Calu3 (cell line): ENCODE measurements at places on chromosomes 6 and 20. TPM values are rescaled to one million over a fixed set of nuclear protein-coding genes. Genes with fewer than 3 reads are reported as not detected.

- no peak for DNase-seq
Measured at GRCh38 chr6:84093441-84094435, 60.2 kb downstream of the MRAP2 start.

DNA sequence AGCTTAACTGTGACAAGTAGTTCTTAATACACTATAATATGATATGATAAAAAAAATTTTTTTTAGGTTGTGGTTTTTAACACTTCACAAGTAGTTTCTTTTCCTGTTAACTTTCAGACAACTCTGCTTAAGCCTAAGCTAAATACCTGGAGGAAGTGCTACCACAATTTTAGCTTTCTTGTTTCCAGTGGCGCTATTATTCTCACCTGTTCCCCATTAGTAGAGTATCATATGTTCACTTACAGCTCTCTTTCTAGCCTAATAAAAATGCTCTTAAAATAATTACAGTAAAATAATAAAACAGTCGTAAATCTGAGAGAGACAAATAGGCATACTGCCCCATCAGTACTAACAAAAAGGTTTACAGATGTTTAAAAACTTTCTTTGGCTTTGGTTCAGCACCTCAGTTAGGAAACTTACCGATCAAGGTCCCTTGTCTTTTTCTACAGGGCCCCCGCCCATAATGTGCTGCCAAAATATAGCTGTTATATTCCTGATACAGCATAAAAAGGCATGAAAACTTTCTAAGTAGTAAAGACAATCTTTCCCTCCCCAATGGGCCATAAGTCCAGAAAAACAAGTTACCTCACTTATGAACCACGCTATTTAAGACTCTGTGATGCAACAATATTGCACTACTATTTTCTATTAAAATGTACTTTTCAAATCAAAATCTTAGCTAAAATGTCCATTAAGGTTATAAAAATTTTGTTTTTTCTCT lies 57.9 kb downstream of the SESN1 start:
- no peak for DNase-seq

The PRR18 gene
- 0.19 TPM in 1 of 2 replicates, not detected in the other for total RNA-seq

DNA sequence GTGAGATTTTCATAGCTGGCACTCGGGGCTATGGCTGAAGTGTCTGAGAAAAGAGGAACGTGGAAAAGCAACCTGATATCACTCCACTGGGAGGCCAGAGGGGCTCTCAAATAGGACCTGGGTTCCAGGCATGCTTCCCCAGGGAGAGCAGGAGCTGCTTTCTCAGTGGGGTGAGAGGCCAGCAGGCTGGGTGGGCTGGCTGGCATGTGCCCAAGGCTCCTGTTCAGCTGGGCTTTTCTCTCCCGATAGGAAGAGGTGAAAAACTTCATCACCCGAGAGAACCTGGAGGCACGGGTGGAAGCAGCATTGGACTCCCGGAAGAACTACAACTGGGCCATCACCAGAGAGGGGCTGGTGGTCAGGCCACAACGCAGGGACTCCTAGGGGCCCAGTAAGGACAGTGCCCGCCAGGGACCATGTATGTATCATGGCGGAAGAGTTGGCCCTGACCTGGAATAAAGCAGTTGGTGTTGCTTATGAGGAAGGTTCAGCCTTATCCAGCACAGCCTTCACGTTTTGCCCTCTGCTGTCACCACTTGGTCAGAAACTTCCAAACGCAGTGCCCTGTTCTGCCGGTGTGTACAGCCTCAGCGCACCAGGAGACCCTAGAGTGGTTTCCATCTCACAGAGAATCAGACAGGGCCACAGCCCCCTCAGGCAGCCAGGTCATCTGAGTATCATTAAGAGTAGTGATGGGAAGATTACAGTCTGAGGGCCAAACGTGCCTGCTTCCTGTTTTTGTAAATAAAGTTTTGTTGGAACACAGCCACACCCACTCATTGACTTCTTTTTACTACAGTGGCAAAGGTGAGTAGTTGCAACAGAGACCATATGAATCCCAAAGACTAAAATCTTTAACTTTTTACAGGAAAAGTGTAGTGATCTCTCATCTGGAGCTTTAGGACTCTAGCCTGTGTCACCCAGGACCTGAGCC lies 1.9 kb downstream of the MRPS26 start:
- DNase-seq, result no peak

The LY86 gene
- total RNA-seq, result not detected in 2 replicates

DNA sequence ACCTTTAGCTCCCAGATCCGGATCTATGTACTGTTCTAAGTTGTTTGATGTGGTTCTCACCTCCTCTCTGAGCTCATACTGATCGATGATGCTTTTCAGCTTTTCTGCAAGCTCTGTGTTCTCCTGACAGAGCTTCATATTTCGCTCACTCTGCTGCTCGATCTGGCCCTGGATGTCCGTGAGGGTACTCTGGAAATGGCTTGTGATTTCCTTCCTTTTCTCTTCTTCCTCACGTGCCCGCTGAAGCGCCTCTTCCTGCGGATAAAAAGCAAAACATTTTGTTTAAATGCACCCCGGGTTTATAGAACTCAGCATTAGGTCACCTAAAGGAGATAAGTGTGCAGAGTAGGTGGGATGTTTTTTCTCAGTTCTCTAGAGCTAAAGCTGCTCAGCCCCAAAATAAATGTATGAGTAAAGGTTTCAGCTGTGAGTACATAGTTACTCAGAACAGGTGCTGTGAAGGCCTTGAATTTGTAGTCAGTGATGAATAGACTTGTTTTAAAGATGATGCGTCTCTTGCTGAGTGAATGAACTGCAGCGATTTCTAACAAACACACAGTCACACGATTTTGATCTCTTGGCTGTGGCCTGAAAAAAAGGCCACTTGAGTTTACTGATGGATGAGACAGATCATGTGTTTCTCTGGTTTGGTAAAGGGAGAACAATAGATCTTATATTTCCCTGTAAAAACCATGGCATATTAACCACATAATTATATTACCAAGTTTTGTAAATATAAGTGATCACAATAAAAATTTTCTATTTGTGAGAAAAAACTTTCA lies 29.1 kb downstream of the TXLNB start:
- DNase-seq, result no peak

DNA sequence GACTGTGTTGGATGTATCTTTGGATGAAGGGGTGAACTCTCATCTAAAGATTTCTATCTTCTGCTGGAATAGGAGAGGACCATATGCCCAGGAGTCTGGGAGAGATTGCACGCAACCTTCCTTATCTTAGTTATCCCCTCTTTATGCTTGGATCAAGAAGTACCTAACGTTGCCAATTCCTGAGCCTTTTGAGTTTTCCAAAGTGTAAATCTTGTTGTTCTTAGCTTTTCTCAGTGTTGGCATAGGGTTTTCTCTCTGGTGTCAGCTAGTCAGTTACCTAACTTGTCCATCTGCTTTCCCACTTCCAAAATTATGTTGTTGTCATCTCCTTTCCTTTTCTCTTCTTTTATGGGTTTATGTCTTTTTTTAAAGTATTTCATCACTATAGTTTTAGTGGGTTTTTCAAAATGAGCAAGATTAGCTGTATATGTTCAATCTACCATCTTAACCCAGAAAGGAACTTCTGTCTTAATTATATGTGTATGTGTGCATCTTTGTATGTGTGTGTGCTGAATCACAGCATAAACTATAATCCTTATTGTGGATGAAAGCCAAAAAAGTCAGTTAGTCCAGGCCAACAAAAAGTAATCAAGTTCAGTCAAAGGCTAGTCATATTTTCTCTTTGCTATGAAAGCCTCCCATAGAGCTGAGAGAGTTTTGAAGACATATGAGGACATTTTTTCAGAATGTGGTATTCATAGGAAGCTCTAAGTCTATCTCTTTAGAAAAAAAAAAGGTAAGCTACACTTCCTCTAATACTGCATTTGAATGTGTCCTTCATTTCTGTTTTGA lies 72.1 kb downstream of the KHDC1L start:
- DNase-seq, result no peak

The KIF13A gene
- total RNA-seq, result 14.1 and 14.4 TPM in 2 replicates

DNA sequence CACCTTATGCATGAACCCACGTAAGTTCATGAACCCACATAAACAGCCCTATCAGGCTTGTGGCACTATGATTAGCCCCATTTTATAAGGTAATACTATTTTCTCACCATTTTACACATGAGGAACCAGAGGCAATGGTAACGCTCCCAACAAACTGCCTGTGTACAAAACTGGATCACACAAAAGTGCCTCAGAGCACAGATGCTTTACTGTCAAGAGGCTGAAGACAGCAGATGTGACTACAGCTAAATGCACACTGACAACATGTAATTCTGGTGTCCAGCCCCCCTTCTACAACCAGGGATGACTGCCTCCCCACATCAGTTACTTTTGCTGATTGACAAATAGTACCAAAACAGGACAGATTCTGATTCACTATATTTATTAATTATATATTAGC lies 69.6 kb downstream of the GMDS start:
- no peak for DNase-seq

DNA sequence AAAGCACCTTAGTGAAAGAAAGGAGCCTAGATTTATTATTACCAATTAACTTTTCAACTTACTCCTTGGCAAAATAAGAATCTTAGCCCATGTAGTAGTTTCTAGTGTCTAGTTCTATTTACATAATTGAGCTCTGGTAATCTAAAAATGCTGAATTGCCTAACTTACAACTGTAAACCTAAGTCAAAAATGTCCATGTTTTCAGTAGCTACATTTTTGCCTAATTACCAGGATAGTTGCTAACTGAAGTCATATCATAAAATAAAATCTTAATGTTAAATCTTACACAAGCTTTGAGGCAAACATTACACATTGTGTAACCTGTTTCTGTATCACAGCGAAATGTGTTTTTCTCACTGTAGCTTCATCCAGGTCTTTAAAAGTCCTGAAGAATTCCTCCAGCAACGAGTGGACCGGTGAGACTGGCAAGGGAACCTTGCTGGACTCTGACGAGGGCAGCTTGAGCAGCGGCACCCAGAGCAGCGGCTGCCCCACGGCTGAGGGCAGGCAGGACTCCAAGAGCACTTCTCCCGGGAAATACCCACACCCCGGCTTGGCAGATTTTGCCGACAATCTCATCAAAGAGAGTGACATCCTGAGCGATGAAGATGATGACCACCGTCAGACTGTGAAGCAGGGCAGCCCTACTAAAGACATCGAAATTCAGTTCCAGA lies 7.6 kb upstream of the CLDN20 start:
- DNase-seq, result no peak

- no peak for DNase-seq
Measured at GRCh38 chr20:61662226-61662967, 403.3 kb downstream of the TAF4 start.

The ESR1 gene
- 0.29 and 0.50 TPM in 2 replicates for total RNA-seq

GRCh38 chr6:3383525-3383924 lies 73.3 kb downstream of the SLC22A23 start:
- no peak for DNase-seq

- DNase-seq, result no peak
Measured at GRCh38 chr20:23623666-23624323, 14.0 kb downstream of the CST3 start.

DNA sequence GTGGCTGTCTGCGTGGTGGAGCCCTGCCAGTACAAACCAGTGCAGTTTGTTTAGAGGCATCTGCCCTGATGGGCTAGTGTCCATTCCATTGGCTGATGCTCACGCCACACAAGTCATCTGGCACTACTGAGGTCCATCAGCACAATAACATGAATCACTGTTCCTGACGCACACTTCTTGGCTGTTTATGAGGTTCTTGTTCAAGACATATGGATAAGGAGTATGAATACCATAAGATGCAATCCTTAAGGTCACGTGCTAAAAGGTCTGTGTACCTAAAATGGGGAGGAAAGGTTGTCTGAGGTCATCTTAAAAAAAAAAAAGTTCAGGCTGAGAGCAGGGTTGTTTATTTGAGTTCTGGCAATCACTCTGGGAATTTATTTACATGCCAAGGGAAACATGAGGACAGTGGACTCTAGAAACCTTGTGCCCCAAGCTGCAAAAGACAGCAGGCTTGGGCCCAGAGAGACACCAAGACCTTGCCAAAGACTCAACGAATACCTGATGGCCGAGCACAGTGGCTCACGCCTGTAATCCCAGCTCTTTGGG lies 54.1 kb upstream of the SHLD1 start:
- no peak for DNase-seq

The ATP6V1G2 gene
- total RNA-seq, result 1.0 and 1.5 TPM in 2 replicates

The BANF2 gene
- not detected in 2 replicates for total RNA-seq

DNA sequence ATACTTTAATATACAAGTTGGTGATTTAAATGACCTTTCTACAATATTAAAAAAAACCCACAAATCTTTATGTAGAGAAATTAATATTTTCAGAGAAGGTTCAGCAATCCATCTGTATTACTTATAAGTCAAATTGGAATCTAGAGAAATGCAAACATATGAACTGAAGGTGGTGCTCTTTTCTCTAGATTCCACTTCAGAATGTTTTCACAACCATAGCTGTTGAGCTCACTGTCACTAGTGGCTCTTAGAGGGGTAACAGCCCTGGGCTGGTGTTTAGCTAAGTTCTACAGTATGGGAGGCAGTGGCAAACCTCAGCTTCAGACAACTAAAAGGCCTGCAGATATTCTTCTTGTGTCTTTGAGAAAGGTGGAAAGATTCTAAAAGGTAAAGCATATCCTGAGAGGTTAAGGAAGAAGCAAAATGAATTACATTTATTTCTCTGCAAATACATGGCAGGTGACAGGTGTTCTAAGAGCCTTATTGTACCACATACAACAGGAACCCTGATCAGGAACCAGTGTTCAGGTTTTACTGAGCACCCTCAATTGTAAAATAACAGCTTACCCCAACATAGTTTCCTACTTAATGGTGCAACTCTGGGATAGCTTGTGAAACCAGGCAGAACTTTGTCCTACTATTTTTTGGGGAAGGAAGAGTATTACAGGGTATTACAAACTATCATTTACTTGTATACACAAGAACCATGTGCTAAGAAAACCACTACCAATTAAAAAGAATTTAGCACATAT lies 56.6 kb upstream of the SAMHD1 start:
- no peak for DNase-seq

DNA sequence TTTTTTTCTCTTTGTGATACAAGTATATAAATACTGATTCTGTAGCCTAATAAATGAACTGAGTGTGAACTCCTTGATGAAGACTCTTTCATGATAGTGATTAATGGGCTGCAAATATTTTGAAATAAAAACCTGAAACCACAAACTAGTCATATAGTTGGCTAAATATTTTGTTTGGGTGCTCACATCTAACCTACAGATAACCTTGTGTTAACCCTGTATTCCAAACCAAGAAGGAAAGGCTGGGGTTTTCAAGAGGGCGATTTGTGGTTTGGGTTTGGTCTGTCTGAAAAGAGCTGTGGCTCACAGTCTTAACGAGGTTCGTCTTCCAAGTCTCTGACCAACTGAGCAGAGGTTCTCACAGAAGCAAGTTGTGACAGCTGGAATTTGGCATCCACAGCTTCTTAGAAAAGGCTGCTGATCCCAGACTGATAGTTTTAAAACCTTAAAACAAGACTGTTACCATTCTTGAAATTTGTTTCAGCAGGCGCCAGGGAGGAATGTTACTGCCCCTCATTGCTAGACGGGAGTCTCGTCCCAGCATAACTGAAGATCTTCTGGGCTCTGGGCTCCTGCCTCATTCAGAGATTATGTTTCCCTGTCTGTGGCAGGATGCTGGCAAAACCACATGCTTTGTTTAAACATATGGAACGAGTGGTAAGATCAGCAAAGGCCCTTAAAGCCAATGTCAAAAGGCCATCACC lies 736.4 kb upstream of the MARCKS start:
- peak; percentile 45 for DNase-seq

- DNase-seq, result no peak
Measured at GRCh38 chr6:121743691-121744090, 308.2 kb downstream of the GJA1 start.

GRCh38 chr20:17822039-17822438 lies 122.3 kb downstream of the BANF2 start:
- DNase-seq, result peak; percentile 6

GRCh38 chr20:14568225-14568624 lies 230.8 kb upstream of the FLRT3 start:
- DNase-seq, result no peak

The KCNS1 gene
- 10.4 and 10.7 TPM in 2 replicates for total RNA-seq
